ENCODE measurements at places on chromosomes 4 and X.

GRCh38 chr4:78513411-78513975 is 38.1 kb upstream of the ANXA3 start:
- no peak for DNase-seq

DNA sequence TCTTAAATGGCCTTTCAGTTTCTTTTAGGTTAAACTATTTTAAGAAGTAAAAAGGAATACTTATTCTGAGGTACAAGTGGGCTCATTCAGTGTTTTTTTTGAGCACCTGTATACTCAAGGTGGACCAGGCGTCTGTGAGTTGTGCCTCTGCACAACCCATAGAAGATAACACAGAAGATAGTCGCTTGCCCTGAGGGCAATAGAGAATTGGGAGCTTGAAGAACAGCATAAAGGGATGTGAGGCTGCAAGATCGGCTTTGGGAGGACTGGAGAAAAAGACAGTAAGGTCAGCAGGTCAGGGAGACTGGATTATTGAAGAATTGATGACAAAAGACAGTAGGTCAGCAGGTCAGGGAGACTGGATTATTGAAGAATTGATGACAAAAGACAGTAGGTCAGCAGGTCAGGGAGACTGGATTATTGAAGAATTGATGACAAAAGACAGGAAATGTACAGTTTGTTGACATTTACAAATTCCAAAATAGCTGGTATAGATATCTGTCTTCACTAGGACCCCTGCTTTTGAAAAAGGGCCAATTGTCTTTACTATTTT is 3.1 kb downstream of the CPE start:
- DNase-seq, result no peak

- DNase-seq, result no peak
Observed at GRCh38 chr4:89146196-89146595, 34.9 kb downstream of the TIGD2 start.

GRCh38 chr4:123299212-123299691 is 97.3 kb upstream of the SPRY1 start:
- peak; percentile 86 for DNase-seq

DNA sequence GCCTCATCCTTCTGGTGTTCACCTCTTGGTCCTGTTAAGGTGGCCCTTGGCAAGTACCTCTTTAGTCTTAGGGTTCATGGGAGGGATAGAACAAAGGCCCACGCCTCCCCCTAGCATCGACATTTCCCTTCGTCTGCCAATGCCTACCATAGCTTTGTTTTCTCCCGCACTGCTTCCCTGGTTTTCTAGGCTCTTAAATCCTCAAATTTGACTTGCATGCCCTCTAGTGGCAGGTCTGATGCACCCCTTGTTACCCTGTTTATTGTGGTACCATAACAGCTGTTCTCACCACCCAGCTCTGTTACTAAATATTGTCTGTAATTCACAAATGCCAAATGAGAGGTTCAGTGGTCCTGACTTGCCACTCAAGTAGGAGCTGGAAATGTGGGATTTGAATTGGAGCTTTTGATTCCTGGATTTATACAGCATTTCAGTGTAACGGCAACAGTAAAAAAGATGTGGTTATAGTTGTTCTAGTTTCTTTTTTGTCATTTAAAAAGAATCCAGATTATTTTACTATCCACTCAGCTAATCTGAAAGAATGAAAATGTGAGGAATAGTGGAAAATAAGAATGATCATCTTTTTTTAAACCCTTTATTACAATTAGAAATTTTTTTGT is 100.1 kb downstream of the REPS2 start:
- DNase-seq, result peak; percentile 36

- DNase-seq, result no peak
Observed at GRCh38 chrX:112367065-112367464, 284.5 kb upstream of the TRPC5 start.

- no peak for DNase-seq
Observed at GRCh38 chrX:51421972-51422597, 74.3 kb downstream of the NUDT11 start.

GRCh38 chrX:34915463-34916225 is 27.0 kb upstream of the FAM47B start:
- no peak for DNase-seq

- DNase-seq, result no peak
Observed at GRCh38 chrX:116198810-116199209, 28.3 kb downstream of the AGTR2 start.

- DNase-seq, result no peak
Observed at GRCh38 chr4:154984148-154984547, 203.1 kb downstream of the RBM46 start.

All from stromal cell of bone marrow (primary cell).